ENCODE measurements at places on chromosomes 2 and 18. TPM values are rescaled to one million over a fixed set of nuclear protein-coding genes. Genes with fewer than 3 reads are reported as not detected.

GRCh38 chr2:105645938-105646773 lies 98.6 kb upstream of the NCK2 start:
- no peaks in the 10 kb centered on the region for H3K36me3 ChIP-seq
- H3K4me3 ChIP-seq: no peak overlapping the region
- peaks cover 50% of the 10 kb centered on the region for H3K27me3 ChIP-seq
- DNase-seq: no peak
- H3K27ac ChIP-seq: no peak overlapping the region
- peaks cover 15% of the 10 kb centered on the region for H3K4me1 ChIP-seq

GRCh38 chr2:119429225-119429981 lies 2.3 kb upstream of the TMEM37 start:
- no peak overlapping the region for H3K4me3 ChIP-seq
- peaks cover 43% of the 10 kb centered on the region for H3K27me3 ChIP-seq
- H3K4me1 ChIP-seq: no peaks in the 10 kb centered on the region
- DNase-seq: no peak

- no peaks in the 10 kb centered on the region for H3K27me3 ChIP-seq
- DNase-seq: no peak
- H3K4me1 ChIP-seq: peaks cover 6% of the 10 kb centered on the region
- H3K4me3 ChIP-seq: no peak overlapping the region
These were observed 59.5 kb downstream of the RMDN2 start for GRCh38 chr2:37984589-37984988.

- peaks cover 2% of the 10 kb centered on the region for H3K27me3 ChIP-seq
- DNase-seq: no peak
- peak overlapping the region; percentile 79 for H3K27ac ChIP-seq
These were observed 15.4 kb upstream of the FARP2 start for GRCh38 chr2:241340631-241341163.

DNA sequence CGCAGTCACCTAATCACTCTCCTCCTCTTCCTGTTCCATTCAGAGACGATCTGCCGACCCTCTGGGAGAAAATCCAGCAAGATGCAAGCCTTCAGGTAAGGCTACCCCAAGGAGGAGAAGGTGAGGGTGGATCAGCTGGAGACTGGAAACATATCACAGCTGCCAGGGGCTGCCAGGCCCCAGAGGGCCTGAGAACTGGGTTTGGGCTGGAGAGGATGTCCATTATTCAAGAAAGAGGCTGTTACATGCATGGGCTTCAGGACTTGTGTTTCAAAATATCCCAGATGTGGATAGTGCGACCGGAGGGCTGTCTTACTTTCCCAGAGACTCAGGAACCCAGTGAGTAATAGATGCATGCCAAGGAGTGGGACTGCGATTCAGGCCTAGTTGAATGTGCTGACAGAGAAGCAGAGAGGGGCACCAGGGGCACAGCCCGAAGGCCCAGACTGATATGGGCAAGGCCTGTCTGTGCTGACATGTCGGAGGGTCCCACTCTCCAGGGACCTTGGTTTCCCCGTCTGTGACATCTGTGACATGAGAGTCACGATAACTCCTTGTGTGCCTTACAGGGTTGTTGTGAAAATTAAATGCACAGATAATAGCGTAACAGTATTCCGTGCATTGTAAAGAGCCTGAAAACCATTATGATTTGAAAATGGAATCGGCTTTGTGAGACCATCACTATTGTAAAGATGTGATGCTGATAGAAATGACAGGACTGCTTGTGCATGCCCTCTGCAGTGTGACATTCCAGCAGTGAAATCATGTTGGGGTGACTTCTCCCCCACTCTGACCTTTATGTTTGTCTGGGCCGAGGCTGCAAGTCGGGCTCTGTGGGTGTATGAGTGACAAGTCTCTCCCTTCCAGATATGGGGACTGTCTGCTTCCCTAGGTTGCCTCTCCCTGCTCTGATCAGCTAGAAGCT lies 510 bp downstream of the IL1RN start:
- peaks cover 26% of the 10 kb centered on the region for H3K4me1 ChIP-seq
- no peak overlapping the region for H3K27ac ChIP-seq
- no peak overlapping the region for H3K4me3 ChIP-seq
- H3K36me3 ChIP-seq: no peaks in the 10 kb centered on the region
- H3K27me3 ChIP-seq: peaks cover 19% of the 10 kb centered on the region
- DNase-seq: no peak

DNA sequence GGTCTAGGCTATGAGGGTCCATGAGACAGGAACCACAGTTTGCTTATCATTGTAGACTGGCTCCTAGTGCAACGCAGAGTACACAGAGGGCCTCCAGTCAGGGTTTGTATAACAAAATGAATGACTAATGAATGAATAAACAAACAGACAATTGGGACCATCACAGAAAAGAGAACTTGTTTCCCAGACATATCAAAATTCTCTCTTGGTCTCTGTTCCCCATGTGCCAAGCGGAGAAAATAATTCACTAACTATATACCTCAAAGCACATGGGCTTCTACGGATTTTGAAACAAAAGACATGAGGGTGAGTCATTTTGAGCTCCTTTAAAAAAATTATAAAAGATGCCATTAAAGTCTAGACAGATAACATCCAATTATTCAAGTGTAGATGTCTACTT lies 28.0 kb downstream of the INO80C start:
- no peak overlapping the region for H3K27ac ChIP-seq
- DNase-seq: no peak
- H3K36me3 ChIP-seq: no peaks in the 10 kb centered on the region
- H3K27me3 ChIP-seq: no peaks in the 10 kb centered on the region
- no peak overlapping the region for H3K4me3 ChIP-seq
- peaks cover 12% of the 10 kb centered on the region for H3K4me1 ChIP-seq

DNA sequence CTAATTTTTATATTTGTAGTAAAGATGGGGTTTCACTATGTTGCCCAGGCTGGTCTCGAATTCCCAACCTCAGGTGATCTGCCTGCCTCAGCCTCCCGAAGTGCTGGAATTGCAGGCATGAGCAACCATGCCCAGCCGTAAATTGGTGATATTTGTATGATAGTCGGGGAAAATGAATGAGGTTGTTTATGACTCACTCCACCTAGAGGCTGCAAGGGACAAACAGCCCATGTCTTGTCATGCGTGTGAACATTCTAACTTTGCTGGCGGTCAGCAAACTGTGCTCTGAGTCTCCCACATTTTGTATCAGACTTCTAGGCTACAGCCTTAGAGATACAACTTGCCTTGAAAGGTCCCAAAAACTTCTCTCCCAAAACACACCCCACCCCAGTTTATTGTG lies 133.5 kb upstream of the DTNA start:
- H3K27me3 ChIP-seq: no peaks in the 10 kb centered on the region
- H3K4me1 ChIP-seq: no peaks in the 10 kb centered on the region
- no peaks in the 10 kb centered on the region for H3K36me3 ChIP-seq

- peaks cover 32% of the 10 kb centered on the region for H3K36me3 ChIP-seq
- no peak for DNase-seq
- H3K27me3 ChIP-seq: peaks cover 29% of the 10 kb centered on the region
- peak overlapping the region; percentile 79 for H3K27ac ChIP-seq
- peak overlapping the region; percentile 7 for H3K4me3 ChIP-seq
These were observed 38.2 kb downstream of the CRIM1 start for GRCh38 chr2:36393738-36394256.

- H3K4me3 ChIP-seq: no peak overlapping the region
- DNase-seq: peak; percentile 12
- H3K36me3 ChIP-seq: peaks cover 13% of the 10 kb centered on the region
- peak overlapping the region; percentile 24 for H3K27ac ChIP-seq
- H3K4me1 ChIP-seq: peaks cover 22% of the 10 kb centered on the region
These were observed 173.3 kb upstream of the NT5C1B start for GRCh38 chr2:18762667-18763066.

GRCh38 chr2:79580175-79580574 lies 67.3 kb downstream of the CTNNA2 start:
- H3K36me3 ChIP-seq: no peaks in the 10 kb centered on the region
- H3K4me1 ChIP-seq: no peaks in the 10 kb centered on the region
- H3K27ac ChIP-seq: no peak overlapping the region

GRCh38 chr2:224650815-224651439 lies 65.2 kb downstream of the CCDC195 start:
- peak; percentile 47 for DNase-seq
- H3K36me3 ChIP-seq: peaks cover 5% of the 10 kb centered on the region
- peaks cover 5% of the 10 kb centered on the region for H3K27me3 ChIP-seq

DNA sequence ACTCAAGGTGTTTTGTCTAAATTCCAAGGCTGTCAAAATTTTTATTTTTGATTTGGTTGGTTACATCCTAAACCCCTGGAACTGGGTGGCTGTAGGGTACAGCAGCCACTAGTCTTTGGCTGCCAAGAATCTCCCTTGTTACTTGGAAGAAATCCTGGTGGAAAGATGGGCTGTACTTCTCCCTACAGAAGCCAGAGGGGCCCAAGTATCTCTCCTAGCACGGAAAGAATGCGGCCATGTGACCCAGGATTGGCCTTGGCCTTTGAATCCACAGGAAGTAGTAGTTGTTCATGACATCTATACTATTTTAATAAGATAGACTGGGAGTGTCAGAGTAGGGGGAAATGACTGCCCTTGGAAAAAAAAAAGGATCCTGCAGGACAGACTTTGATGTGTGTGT lies 54.4 kb upstream of the MYO3B start:
- no peaks in the 10 kb centered on the region for H3K27me3 ChIP-seq
- H3K36me3 ChIP-seq: no peaks in the 10 kb centered on the region
- peaks cover 16% of the 10 kb centered on the region for H3K4me1 ChIP-seq
- H3K4me3 ChIP-seq: no peak overlapping the region

GRCh38 chr2:134127496-134127895 lies 126.4 kb upstream of the MGAT5 start:
- no peak overlapping the region for H3K4me3 ChIP-seq
- H3K27me3 ChIP-seq: no peaks in the 10 kb centered on the region
- peaks cover 70% of the 10 kb centered on the region for H3K4me1 ChIP-seq
- no peak overlapping the region for H3K27ac ChIP-seq

DNA sequence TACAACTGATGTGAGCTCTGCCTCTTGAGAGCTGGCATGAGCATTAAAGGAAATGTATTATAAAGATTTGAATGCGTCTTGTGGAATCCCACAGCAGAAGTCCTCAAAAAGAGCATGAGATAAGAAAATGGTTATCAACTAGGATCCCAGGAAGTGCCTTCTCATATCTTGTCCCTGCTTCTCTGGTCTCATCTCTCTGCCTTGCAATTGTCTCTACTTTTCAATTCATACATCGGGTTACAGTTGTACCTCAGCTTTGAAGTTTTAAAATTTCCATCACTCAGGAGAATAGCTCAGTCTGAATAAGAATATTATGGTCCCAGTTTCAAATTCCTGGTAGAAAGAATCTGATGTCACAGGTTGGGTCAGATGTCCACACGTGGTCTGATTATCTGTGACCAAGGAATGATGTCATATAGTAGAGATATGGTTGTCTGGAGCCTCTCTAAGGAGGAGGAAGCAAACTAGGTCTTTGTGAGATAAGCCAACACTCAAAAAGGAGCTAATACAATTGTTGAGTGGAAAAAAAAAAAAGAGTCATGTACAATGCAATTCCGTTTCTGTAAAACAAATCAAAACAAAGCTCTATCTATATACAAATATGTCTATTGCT lies 21.7 kb upstream of the CCDC88A start:
- no peak for DNase-seq
- no peaks in the 10 kb centered on the region for H3K36me3 ChIP-seq
- no peaks in the 10 kb centered on the region for H3K4me1 ChIP-seq
- no peak overlapping the region for H3K27ac ChIP-seq
- H3K4me3 ChIP-seq: no peak overlapping the region

GRCh38 chr18:44759925-44760342 lies 79.2 kb downstream of the SETBP1 start:
- H3K27me3 ChIP-seq: peaks cover 6% of the 10 kb centered on the region
- H3K4me1 ChIP-seq: no peaks in the 10 kb centered on the region
- no peak for DNase-seq
- H3K36me3 ChIP-seq: no peaks in the 10 kb centered on the region
- H3K4me3 ChIP-seq: no peak overlapping the region

- H3K4me3 ChIP-seq: no peak overlapping the region
- H3K36me3 ChIP-seq: no peaks in the 10 kb centered on the region
- H3K27me3 ChIP-seq: no peaks in the 10 kb centered on the region
- no peaks in the 10 kb centered on the region for H3K4me1 ChIP-seq
- no peak overlapping the region for H3K27ac ChIP-seq
- no peak for DNase-seq
These were observed 135.6 kb upstream of the HNMT start for GRCh38 chr2:137828624-137829023.

Gene MAPRE2
- 39.3 TPM for total RNA-seq

Gene VIT
- 7.9 TPM for total RNA-seq

Gene NT5C1B
- total RNA-seq: not detected

Gene MYO7B
- 0.44 TPM for total RNA-seq

Gene CIB4
- not detected for total RNA-seq

Gene RGPD3
- total RNA-seq: 0.11 TPM

Gene PRSS56
- total RNA-seq: not detected

Data from HFFc6 (cell line).